ENCODE measurements at places on chromosomes 13 and 19. TPM values are rescaled to one million over a fixed set of nuclear protein-coding genes. Genes with fewer than 3 reads are reported as not detected.

GRCh38 chr19:12932392-12933286 is 872 bp downstream of the FARSA start:
- H3K4me3 ChIP-seq: peak overlapping the region; percentile 98
- no peak for DNase-seq
- peaks cover 28% of the 10 kb centered on the region for H3K4me1 ChIP-seq
- no peaks in the 10 kb centered on the region for H3K27me3 ChIP-seq
- H3K36me3 ChIP-seq: peaks cover 23% of the 10 kb centered on the region
- H3K27ac ChIP-seq: peak overlapping the region; percentile 88

GRCh38 chr19:7652061-7652641 is 15.2 kb downstream of the STXBP2 start:
- peak overlapping the region; percentile 65 for H3K4me3 ChIP-seq
- peaks cover 14% of the 10 kb centered on the region for H3K4me1 ChIP-seq
- no peaks in the 10 kb centered on the region for H3K27me3 ChIP-seq

GRCh38 chr13:46751811-46752635 is 44.9 kb downstream of the ESD start:
- peaks cover 14% of the 10 kb centered on the region for H3K4me1 ChIP-seq
- DNase-seq: peak; percentile 74
- peaks cover 10% of the 10 kb centered on the region for H3K36me3 ChIP-seq

GRCh38 chr13:32191452-32191998 is 123.6 kb downstream of the ZAR1L start:
- no peak for DNase-seq
- H3K27ac ChIP-seq: no peak overlapping the region
- no peaks in the 10 kb centered on the region for H3K36me3 ChIP-seq

GRCh38 chr13:30737511-30738337 is 2.4 kb downstream of the ALOX5AP start:
- peaks cover 65% of the 10 kb centered on the region for H3K4me1 ChIP-seq
- H3K27me3 ChIP-seq: peaks cover 2% of the 10 kb centered on the region
- peak overlapping the region; percentile 42 for H3K4me3 ChIP-seq
- H3K27ac ChIP-seq: peak overlapping the region; percentile 52
- DNase-seq: peak; percentile 36

The MYO1F gene
- total RNA-seq: 2.2 TPM

DNA sequence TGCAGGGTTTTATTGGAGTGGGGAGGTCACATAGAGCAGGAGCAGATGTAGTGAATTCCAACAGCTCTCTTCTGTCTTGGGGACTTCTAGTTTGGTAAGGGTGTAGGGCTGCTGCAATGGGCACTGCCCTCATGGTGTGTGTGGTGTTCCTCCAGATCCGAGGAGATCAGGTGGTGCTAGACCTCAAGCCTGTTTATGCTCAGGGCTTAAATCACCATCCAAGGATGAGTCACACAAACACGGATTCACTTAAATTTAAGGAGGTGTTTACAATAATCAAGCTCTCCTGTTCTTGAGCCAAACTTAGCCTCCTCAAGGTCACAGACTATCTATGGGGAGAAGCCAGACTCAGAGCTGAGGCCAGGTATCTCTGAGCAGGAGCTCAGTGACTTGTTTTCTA is 23.0 kb downstream of the HS6ST3 start:
- no peak overlapping the region for H3K4me3 ChIP-seq
- no peaks in the 10 kb centered on the region for H3K27me3 ChIP-seq
- H3K4me1 ChIP-seq: no peaks in the 10 kb centered on the region
- no peak overlapping the region for H3K27ac ChIP-seq
- no peak for DNase-seq
- H3K36me3 ChIP-seq: no peaks in the 10 kb centered on the region

DNA sequence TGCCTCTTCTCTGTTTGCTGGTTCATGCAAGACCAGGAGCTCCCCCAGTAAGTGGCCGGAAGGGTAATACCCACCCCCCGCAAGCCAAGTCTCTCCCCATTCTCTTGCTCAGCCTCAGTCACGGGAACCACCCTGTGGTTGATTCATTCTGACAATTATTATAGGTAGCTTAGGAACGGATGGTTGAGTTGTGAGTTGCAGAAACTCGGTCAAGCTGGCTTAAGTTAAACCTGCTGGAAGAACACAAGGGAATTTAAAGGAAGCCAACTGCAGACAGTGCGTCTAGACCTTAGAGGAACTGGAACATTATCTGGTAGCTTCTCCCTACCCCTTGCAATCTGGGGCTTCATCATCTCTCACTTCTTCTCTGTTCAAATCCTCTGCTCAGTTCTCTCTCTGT is 8.9 kb downstream of the FPR1 start:
- no peaks in the 10 kb centered on the region for H3K4me1 ChIP-seq
- no peak for DNase-seq
- no peaks in the 10 kb centered on the region for H3K36me3 ChIP-seq
- H3K27me3 ChIP-seq: peaks cover 5% of the 10 kb centered on the region

GRCh38 chr19:43782689-43783231 is 2.0 kb upstream of the KCNN4 start:
- no peaks in the 10 kb centered on the region for H3K27me3 ChIP-seq
- H3K4me1 ChIP-seq: peaks cover 58% of the 10 kb centered on the region
- DNase-seq: peak; percentile 27
- no peak overlapping the region for H3K4me3 ChIP-seq

DNA sequence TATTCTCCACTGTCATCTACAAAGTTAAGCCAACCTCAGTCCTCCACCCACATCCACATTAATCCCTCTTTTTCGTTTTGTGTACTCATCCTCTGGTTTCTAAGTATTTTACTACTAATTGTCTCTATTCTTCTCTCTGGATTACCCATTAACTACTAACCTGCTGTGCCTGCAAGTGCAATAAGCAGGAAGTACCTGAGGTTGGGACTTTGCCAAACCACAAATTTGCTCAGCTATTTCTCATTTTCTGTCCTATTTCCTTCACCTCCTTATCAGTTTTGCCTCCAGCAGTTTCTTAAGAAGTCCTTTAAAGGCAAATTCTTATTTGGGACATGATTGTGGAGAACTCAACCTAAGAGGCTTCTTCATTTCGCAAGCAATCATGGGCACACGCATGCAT is 1708.9 kb downstream of the SLITRK5 start:
- H3K4me3 ChIP-seq: no peak overlapping the region
- H3K27ac ChIP-seq: no peak overlapping the region
- H3K4me1 ChIP-seq: no peaks in the 10 kb centered on the region
- no peak for DNase-seq

GRCh38 chr13:110263888-110264287 is 43.1 kb downstream of the COL4A1 start:
- no peak for DNase-seq
- H3K27ac ChIP-seq: no peak overlapping the region
- no peaks in the 10 kb centered on the region for H3K4me1 ChIP-seq
- H3K4me3 ChIP-seq: no peak overlapping the region
- no peaks in the 10 kb centered on the region for H3K36me3 ChIP-seq

DNA sequence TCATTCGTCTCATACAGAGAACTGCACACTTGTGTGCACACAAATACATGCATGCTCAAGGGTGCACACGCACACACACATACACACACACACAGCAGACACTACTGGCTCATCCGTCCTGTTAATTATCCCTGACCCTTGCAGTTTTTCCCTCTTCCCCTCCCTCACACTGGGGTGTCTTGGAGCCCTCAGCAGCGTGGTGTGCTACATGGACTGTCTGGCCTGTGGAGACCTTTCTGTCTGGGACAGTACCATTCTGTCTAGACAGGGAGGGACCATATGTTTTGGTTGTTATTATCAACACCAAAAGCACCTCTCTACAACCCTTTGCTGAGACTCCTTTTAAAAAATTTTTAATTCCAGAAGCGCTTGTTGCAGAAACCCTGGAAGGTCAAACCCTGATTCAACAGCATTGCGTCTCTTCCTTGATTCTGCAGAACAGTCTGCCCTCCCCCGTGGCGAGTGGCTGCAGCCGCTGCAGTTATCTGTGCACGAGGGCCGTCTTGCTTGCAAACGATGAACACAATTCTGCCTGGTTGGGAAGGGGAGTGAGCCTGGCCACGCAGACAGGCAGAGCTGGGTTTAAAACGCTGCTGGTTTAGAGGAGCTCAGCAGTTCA is 374.0 kb downstream of the IRS2 start:
- H3K27ac ChIP-seq: no peak overlapping the region
- no peaks in the 10 kb centered on the region for H3K4me1 ChIP-seq
- peaks cover 8% of the 10 kb centered on the region for H3K27me3 ChIP-seq

The IL4I1 gene
- 7.2 TPM for total RNA-seq

DNA sequence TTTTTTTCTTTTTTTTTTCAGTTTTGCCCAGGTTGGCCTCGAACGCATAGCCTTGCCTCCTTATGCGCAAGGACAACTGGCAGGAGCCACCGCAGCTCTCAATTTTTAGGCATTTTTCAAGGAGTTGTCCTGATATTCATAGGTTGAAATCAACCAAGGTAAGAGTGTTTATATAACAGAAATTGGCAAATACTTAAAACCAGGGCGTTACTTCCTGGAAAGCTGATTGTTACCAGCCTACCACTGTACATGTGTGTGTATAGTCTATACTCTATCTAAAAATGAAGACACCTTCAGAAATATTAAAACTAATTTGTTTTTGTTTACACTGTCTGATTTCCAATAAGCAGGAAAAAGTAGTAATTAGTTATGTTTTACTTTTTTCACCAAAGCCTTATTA is 39.2 kb downstream of the GPC6 start:
- no peak overlapping the region for H3K4me3 ChIP-seq
- no peaks in the 10 kb centered on the region for H3K36me3 ChIP-seq
- H3K27me3 ChIP-seq: peaks cover 4% of the 10 kb centered on the region
- H3K4me1 ChIP-seq: no peaks in the 10 kb centered on the region

- no peaks in the 10 kb centered on the region for H3K4me1 ChIP-seq
- H3K27ac ChIP-seq: no peak overlapping the region
- H3K27me3 ChIP-seq: no peaks in the 10 kb centered on the region
- no peaks in the 10 kb centered on the region for H3K36me3 ChIP-seq
- H3K4me3 ChIP-seq: no peak overlapping the region
These were observed 2216.7 kb upstream of the PCDH20 start for GRCh38 chr13:63632321-63632720.

The ZNF835 gene
- total RNA-seq: 0.67 TPM

The PGLYRP2 gene
- 0.07 TPM for total RNA-seq

DNA sequence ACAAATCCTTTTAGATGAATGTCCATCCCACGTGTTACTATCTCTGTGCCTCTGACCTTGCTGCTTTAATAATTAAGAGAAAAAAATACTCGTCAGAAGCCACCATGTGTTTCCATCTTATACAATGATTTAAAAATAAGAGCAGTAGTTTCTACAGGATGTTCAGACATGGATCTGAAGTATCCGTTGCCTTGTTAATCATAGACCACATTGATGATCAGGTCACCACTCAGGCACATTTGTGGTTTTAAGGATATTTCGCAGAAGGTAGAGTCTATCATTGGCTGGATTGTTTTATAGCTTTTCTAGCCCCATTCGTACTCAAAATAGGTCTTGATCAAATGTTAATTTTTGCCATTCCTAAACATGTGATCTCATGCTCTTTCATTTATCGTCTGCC is 710.0 kb upstream of the ARGLU1 start:
- no peak overlapping the region for H3K4me3 ChIP-seq
- no peaks in the 10 kb centered on the region for H3K4me1 ChIP-seq
- no peaks in the 10 kb centered on the region for H3K27me3 ChIP-seq
- no peak overlapping the region for H3K27ac ChIP-seq
- DNase-seq: no peak
- H3K36me3 ChIP-seq: no peaks in the 10 kb centered on the region

GRCh38 chr19:48513289-48514122 is 1.9 kb upstream of the LMTK3 start:
- H3K4me1 ChIP-seq: peaks cover 16% of the 10 kb centered on the region
- H3K4me3 ChIP-seq: no peak overlapping the region
- peak; percentile 83 for DNase-seq
- no peaks in the 10 kb centered on the region for H3K27me3 ChIP-seq
- peak overlapping the region; percentile 31 for H3K27ac ChIP-seq
- H3K36me3 ChIP-seq: no peaks in the 10 kb centered on the region

- DNase-seq: peak; percentile 89
- peak overlapping the region; percentile 50 for H3K4me3 ChIP-seq
- H3K36me3 ChIP-seq: no peaks in the 10 kb centered on the region
These were observed 16.1 kb upstream of the RASA3 start for GRCh38 chr13:114148521-114148855.

- H3K27me3 ChIP-seq: peaks cover 15% of the 10 kb centered on the region
- no peak overlapping the region for H3K4me3 ChIP-seq
- H3K27ac ChIP-seq: no peak overlapping the region
- H3K4me1 ChIP-seq: no peaks in the 10 kb centered on the region
- DNase-seq: no peak
- H3K36me3 ChIP-seq: peaks cover 6% of the 10 kb centered on the region
These were observed 74.0 kb upstream of the SOX1 start for GRCh38 chr13:111992911-111993310.

- no peaks in the 10 kb centered on the region for H3K36me3 ChIP-seq
- no peaks in the 10 kb centered on the region for H3K4me1 ChIP-seq
- no peak overlapping the region for H3K4me3 ChIP-seq
- peaks cover 9% of the 10 kb centered on the region for H3K27me3 ChIP-seq
- no peak for DNase-seq
These were observed 26.4 kb upstream of the IGFL1 start for GRCh38 chr19:46202872-46203860.

DNA sequence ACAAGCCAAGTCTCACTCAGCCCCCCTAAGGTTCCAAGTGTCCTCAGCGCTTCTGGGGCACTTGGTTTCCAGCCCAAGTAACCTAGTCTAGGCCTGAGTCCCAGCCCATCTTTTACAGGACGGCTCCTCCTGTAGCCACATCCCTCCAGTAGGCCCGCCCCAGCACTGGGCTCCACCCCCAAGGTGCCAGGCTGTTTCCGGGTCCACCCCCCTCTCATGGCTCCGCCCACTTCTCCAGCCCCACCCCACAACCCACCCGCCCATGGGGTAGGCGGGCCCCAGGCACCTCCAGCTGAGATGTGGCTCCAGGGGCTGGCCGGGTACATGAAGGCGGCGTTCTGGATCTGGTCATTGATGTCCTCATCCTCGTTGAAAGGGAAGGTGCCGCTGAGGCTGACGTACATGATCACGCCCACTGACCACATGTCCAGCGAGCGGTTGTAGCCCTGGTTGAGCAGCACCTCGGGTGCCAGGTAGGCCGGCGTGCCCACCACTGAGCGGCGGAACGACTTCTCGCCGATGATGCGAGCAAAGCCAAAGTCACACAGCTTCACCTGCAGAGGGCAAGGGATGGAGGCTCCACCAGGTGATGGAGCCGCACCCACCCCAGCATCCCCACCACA is 17.2 kb upstream of the DACT3 start:
- no peaks in the 10 kb centered on the region for H3K27me3 ChIP-seq
- H3K4me3 ChIP-seq: no peak overlapping the region
- no peak overlapping the region for H3K27ac ChIP-seq
- DNase-seq: peak; percentile 64

The RAB3A gene
- total RNA-seq: 3.8 TPM

- H3K36me3 ChIP-seq: peaks cover 13% of the 10 kb centered on the region
- no peak for DNase-seq
- peak overlapping the region; percentile 35 for H3K4me3 ChIP-seq
- no peaks in the 10 kb centered on the region for H3K27me3 ChIP-seq
- peaks cover 20% of the 10 kb centered on the region for H3K4me1 ChIP-seq
- peak overlapping the region; percentile 65 for H3K27ac ChIP-seq
These were observed 3.2 kb upstream of the GP6 start for GRCh38 chr19:55041244-55041626.

- no peak overlapping the region for H3K4me3 ChIP-seq
- H3K36me3 ChIP-seq: no peaks in the 10 kb centered on the region
- no peak for DNase-seq
These were observed 190.1 kb downstream of the KLF5 start for GRCh38 chr13:73248711-73249580.

Measured in activated naive CD4-positive, alpha-beta T cell treated with anti-CD3 and anti-CD28 coated beads for 36 hours (primary cell).